ENCODE measurements at places on chromosomes 12 and 14.
A peak's percentile ranks its signal among the peaks of the same experiment; 100 is the strongest.

- no peak for DNase-seq
These were observed 7.1 kb upstream of the SMUG1 start for GRCh38 chr12:54195737-54196347.

DNA sequence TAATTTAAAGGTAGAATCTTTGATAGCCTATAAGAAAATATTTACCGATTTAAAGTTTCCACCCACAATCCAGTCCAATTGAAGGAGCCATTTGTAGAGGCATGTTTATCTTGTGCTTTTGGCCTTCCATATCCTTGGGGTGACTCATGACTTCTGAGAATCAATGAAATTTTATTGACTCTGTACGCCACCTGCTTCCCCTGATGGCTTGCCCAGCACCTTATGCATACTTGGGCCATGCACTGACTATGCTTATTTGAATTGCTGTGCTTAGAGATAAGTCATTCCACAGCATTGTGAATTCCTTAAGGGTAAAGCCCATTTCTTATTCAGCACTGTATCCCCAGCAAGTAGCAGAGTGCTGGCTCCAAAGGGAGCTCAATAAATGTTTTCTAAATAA is 954.8 kb upstream of the SEL1L start:
- DNase-seq, result no peak

DNA sequence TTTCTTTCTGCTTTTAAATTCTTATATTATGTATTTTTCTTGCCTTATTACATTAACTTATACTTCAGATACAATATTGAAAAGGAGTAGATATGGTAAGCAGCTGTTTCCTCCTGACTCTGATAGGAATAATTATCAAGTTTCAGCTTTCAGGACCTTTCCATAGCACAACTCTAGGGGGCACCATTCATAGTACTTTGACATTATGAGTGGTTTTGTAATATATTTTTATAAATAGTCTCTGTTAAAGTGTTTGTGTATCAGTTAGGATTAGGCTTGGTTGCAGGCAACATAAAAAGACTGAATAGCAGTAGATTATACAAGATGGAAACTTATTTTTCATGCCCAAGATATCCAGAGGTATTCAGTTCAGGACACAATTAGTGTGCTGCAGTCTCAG is 27.9 kb upstream of the PARP11 start:
- DNase-seq, result no peak

DNA sequence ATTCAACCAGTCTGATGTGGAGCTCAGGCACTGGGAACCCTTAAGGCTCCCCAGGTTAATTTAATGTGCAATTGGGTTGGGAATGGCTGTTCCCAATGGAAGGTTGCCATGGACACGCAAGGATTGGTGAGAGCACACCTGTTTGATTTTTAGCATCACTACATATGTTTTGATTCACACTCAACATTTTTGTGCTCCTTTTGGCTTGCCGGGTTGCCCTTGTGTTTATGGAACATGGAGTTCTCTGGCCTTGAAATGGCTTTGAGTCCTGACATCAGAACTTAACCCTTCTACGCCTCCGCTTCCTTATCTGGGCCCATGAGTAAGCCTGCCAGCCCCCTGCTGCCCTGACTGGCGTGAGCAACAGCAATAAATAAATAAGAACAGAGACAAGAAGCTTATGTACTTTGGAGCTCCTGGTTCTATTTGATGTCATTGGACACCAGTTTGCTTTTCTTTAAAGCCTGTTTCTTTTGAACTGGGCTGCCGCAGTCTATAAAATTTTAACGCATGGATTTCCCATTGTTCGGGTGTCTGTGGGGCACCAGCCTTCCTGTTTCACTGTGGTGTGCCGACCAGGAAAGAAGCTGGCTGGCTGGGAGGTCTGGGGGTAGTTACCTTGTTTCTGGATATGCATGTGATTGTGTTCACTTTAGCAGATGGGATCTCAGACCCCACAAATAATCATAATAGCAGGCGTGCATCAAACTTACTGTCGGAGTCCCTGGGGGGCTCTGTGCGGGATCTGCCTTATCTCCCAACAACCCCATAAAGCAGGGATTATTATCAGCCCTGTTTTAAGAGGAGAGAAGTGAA is 27.8 kb downstream of the TBX3 start:
- no peak for DNase-seq

- no peak for DNase-seq
These were observed 7.4 kb downstream of the GRIN2B start for GRCh38 chr12:13973996-13974395.

GRCh38 chr14:55122440-55122986 is 6.5 kb upstream of the LGALS3 start:
- no peak for DNase-seq

DNA sequence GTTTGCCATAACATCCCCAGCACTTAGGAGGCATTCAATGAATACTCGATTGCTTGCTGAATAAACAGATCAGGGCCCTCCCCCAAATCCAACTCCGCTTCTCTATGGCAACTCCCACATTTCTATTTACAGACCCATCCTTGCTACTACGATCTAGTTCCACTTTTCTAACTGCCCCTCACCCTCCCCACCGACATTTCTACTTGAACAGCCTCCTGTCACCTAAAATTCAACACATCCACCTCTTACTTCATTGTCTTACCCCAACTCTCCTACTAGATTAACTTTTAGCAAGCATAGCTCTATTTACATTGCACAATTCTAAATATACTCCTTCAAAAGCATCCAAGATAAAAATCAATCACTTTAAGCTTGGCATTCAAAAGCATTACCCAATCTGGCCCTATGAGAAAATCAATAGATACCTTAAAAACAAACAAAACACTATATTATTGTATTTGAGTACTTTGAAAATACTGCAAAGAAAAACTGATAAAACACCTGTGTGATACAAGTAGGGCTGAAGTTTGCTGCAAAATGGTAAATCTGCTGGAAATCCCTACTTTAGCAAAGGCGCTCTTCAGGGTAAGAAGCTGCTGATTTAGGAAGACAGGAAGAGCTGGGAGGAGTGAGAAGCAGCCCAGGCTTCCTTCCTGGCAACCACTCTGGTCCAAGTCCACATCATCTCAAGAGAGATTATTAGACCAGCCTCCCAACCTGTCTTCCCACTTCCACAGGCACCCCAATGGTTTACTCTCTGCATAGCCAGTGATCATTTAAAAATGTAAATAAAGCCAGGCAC is 96.4 kb downstream of the HECTD4 start:
- no peak for DNase-seq

DNA sequence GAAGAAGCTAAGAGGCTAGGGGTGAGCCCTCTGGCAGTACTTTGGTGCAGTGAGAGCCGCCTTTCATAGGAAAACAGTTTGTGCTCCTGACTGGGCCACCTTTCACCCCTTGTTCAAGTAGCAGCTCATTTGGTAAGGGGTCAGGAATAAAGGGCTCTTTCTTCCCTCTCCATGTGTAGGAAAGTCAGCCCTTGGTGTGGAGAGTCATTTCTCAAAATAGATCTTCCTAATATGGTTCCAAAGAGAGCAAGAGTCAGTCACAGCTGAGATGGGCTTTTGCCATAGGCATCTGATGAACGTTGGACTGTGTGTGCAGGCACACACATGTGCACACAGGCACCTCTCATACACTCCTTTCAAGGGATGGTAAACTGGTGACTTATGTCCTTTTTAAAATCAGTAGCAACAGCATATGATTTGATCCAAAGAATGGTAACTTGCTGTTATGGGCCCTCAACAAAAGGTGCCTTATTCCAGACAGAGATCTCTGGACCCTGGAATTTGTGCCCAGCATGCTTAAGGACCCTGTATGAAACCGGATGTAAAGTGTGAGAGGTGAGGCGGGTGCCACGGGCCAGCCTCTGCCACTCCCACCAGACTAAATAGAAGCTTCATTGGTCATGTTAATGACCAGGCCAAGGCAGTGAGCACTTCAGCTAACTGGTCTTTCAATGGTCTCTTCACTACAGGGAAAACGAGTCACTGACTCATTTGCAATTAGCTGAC is 16.7 kb upstream of the RIC8B start:
- DNase-seq, result no peak

DNA sequence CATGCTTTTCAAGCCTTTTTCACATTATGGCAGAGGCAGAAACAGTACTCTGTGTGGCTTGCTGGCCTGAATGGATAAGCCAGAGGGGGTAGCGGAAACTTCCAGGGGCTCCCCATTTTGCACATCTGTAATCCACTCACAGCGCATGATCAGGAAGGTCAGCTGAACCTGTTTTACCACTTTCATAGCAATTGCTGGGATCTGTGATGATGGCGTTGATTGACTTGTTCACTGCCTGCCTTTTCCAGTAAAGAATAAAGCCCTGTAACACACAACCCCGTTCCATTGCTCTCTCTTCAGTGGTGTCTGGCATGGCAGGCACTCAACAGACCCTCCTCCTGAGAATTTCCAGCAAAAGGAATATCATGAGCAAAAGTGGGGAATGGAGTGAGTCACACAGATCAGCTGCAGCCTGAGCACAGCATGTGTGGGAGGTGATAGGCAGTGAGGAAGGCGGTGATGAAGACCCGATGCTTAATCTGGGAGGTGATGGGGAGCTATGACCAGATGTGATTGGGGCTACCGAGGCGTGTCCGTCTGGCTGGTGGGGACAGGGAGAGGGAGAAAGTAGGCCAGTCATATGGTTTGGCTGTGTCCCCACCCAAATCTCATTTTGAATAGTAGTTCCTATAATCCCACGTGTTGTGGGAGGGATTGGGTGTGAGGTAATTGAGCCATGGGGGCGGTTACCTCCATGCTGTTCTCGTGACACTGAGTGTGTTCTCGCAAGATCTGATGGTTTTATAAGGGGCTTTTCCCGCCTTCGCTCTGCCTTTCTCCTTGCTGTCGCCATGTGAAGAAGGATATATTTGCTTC is 44.7 kb upstream of the CHST11 start:
- DNase-seq, result no peak

- peak; percentile 47 for DNase-seq
These were observed 836 bp downstream of the EVL start for GRCh38 chr14:100065942-100066574.

DNA sequence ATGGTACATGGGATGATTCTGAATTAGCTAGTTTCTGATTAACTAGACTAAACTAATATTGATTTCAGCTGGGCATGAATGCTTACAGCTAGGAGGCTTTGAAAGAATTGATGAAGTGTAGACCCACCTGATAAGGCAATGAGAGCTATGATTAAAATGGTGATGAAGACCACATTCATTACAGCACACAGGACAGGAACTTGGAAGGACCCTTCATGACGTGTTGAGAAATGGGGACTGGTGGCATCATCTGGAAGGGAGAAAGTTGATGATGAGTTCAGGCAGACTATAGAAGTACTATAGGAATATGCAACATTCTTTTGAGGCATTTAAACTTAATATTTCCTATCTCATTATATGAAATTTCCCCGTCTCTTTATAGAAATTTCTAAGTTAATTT is 4.5 kb downstream of the CD69 start:
- DNase-seq, result no peak

DNA sequence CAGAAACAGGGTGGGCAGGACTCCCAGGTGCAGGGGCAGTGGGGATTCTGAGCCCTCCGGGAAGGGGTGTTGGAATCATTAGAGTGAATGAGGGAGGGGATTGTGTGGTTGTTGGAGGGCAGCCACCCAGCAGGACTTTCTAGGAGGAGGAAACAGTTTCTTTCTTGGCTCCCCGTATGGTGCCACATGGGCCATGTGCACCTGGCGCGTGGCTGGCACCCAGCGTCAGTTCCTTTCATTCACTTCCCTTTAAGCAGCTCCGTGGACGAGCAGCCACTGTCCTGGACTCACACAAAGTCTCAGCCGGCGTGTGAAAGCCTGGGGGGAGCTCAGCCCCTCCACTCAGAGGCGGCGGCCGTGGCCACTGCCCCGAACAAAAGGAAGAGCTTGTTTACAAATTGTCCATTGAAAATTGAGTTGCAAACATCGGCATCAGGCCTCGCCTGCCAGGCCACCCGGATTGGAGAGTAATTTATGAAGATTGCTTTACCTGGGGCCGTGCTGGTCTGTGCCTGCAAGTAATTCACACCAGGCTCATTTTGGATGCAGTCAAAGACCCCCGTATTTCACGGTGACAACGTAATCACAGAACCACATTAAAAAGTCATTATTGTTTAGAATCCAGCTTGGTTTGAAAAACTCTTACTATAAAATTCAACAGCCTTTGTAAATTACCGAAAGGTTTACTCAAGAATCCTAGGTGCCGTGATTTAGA is 101.7 kb upstream of the C14orf180 start:
- no peak for DNase-seq
